ENCODE measurements at places on chromosomes 2 and 18.

DNA sequence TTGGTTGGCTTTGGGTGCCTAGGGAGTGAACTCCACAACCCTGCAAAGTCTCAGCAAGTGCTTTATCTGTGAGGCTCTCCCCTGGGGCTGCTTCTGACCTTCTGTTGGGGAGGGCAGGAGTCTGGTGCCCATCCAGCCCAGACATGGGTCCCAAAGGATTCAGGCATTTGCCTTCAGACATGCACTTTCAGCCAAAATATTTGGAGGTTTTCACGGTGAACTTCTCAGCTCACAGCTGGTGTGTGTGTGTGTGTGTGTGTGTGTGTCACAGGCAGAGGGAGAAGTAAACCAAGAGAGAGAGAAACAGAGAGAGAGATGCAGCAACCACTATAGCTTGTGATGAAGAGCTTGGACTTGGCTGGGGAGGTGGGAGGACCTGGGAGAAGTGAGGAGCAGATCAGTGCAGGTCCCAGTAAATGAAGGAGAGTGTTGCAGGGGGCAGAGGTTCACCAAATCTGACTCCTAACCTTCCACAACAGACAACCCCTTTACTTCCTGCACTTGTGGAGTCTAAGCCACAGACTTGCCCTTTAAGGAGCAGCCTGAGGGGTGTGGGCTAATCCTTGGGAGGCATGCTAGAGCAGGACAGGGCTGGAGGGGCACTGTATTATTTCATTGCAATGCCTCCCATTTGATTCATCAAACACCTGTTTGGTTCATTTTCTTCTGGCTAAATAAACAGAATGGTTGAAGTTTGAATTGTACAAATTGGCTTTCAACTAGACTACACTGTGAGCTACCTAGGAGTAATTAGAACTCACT is 14.1 kb downstream of the SLC9A4 start:
- DNase-seq: no peak

GRCh38 chr2:128347701-128348539 is 29.3 kb upstream of the HS6ST1 start:
- no peak for DNase-seq

DNA sequence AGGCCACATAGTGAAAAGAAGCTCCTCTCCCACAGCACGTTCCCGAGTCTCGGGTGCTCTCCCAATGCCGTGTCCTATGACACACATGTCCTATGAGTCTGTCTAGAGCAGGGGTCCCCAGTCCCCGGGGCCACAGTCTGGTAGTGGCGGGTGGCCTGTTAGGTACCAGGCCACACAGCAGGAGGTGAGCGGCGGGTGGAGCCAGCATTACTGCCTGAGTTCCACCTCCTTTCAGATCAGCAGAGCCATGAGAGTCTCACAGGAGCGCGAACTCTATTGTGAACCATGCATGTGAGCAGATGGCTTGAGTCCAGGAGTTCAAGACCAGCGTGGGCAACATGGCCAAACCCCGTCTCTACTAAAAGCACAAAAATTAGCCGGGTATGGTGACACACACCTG is 112.6 kb downstream of the ZBTB7C start:
- no peak for DNase-seq

- DNase-seq: no peak
These were observed 418.5 kb upstream of the CNTNAP5 start for GRCh38 chr2:123606631-123607030.

- no peak for DNase-seq
These were observed 92.7 kb upstream of the ETAA1 start for GRCh38 chr2:67304300-67304890.

GRCh38 chr18:54284981-54285785 is 15.9 kb downstream of the POLI start:
- peak; percentile 51 for DNase-seq

GRCh38 chr2:241237047-241237446 is 48.6 kb downstream of the ANO7 start:
- DNase-seq: no peak

GRCh38 chr18:8081872-8082553 is 514.9 kb downstream of the PTPRM start:
- DNase-seq: no peak

DNA sequence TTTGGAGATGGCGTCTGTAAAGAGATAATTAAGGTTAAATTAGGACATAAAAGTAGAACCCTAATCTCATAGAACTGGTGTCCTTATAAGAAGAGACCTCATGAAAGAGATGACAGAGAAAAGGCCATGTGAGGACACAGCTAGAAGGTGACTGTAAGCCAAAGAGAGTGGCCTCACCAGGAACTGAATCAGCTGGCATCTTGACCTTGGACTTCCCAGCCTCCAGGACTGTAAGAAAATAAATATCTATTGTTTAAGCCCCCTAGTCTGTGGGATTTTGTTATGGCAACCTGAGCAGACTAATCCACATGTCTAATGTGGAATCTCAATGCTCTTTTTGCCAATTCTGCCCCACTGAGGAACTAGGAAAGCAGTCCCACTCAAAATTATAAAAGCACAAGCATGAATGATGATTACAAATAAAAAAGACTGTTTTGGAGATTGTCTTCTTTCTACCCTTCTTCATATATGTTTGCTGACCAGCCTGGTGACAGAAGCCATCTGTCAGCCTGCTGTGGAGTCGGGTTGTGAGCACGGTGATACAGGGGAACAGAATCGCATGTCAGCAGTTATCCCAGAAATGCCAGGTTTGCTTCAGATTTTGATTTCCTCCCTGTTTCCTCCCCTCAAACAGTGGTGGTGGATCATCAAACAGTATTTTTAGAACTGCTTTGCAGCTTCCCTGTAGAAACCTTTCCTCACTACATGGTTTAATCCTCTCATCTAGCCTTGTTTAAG is 54.2 kb downstream of the INPP4A start:
- DNase-seq: no peak

DNA sequence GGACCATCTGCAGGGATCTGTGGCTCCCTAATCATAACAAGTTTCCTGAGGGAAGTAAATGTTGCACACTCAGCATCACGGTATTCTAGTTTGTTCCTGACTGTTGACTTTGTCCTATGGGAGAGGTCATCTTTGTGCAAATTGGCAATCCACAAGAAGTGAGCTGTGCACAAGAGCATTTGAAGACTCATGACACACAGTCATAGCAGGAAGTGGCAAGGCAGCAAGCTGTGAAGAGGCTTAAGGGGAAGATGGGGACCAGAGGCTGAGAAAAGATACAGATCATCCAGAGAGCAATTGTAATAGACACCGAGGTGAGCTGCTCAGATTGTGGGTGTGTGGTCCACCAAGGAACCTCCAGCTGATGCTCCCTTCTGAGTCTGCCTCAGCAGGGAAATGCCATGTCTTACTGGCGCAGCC is 2.7 kb downstream of the TNP1 start:
- no peak for DNase-seq

GRCh38 chr2:148305476-148305875 is 284.6 kb downstream of the MBD5 start:
- no peak for DNase-seq

GRCh38 chr2:100376836-100377235 is 40.6 kb downstream of the CHST10 start:
- DNase-seq: no peak

DNA sequence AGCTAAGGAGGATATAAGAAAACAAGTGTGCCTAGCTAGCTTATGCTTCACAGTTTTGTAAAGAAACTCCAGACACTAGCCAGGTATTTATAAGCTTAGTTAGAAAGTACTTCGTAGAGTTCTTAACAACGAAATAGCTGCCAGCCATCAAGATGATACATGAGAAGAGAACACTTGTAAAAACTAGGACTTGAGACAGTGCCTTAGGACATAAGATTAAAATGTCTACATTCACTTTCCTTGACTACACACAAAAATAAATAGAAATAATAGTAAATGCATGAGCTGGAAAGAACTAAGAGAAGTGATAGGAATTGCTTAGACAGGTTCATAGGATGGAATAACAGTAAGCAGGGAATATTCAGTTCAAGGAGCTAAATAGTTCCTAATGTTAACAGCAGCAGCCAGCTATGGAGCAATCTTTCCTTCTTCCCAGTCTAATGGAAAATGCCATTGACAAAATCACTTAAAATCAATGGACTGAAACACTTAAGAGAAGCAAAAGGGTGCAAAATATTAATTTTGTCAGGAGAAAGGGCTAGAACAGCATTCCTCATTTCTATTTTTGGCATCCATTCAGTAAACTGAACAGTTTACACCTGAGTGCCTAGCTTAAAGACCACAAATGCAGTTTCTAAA is 186.6 kb downstream of the PDE11A start:
- no peak for DNase-seq

DNA sequence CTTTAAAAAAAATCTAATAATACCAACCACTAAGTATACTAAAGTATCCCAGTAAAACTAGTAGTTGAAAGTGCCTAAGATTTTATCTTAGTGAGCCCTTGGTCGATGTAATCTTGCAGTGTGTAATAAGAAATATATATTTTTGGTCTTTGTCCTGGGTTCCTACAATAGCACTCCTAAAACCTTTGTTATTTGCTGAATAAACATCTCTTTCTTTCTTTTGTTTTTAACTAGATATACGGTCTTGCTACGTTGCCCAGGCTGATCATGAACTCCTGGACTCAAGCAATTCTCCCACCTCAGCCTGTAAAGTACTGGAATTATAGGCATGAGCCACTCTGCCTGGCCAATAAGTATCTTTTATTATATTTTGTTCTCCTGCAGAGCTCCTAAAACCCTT is 2.4 kb upstream of the TP53I3 start:
- no peak for DNase-seq

GRCh38 chr18:79585395-79586370 is 93.9 kb upstream of the CTDP1 start:
- no peak for DNase-seq

GRCh38 chr2:34815052-34815741 is 1216.1 kb upstream of the FAM98A start:
- DNase-seq: no peak

DNA sequence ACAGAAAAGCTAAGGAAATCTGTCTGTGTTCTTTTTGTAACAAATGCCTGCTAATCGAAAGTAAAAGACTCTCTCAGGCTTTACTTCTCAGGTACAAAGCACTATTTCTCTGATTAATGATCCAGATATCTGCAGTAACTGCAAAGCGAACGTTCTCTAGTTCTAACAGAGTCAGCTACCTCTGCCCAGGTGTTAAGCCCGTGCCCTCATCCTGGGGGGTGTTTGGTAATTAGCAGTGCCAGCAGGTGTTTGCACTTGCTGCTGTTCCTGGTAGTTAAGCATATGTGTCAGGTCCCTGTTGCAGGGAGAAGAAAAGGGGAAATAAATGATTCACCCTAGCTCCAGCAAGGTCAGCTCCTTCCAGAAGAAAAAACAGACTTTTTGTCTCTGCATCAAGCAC is 58.8 kb upstream of the CRIM1 start:
- DNase-seq: no peak

GRCh38 chr2:11562476-11562875 is 28.6 kb downstream of the GREB1 start:
- DNase-seq: no peak

GRCh38 chr2:168685600-168686451 is 116.6 kb upstream of the NOSTRIN start:
- no peak for DNase-seq

DNA sequence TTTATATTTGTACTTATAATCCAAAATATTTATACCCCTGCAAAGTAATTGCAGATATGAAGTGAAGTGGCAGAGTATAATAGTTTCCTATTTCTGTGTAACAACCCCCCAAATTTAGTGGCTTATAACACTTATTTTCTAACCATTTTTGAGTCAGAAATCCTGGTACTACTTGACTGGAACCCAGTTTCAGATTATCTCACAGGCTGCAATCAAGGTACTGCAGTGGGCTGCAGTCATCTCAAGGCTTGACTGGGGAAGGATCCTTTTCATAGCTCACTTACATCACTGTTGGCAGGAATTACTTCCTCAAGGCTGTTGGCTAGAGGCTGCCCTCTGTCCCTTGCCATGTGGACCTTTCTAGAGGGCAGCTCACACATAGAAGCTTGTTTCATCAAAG is 558.2 kb upstream of the PKDCC start:
- DNase-seq: no peak

GRCh38 chr18:46050268-46050667 is 21.8 kb downstream of the PSTPIP2 start:
- DNase-seq: no peak

DNA sequence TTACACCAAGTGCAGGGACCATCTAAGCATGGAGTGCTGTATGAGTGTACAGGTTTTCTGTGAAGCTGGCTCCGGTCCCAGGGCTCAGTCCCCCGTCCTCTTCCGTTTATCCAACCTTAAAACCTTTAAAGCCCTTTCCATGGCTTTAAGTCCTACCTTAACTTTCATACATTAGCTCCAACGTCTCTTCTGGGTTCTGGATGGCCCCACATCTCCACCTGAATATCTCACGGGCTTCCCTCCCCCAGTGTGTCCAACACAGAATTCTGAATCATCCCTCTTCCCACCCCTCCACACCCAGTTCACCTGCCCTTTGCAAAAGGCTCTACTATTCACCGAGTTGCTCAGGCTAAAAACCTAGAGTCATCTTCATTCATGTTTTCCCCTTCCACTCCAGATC is 12.8 kb downstream of the ARHGAP25 start:
- no peak for DNase-seq

DNA sequence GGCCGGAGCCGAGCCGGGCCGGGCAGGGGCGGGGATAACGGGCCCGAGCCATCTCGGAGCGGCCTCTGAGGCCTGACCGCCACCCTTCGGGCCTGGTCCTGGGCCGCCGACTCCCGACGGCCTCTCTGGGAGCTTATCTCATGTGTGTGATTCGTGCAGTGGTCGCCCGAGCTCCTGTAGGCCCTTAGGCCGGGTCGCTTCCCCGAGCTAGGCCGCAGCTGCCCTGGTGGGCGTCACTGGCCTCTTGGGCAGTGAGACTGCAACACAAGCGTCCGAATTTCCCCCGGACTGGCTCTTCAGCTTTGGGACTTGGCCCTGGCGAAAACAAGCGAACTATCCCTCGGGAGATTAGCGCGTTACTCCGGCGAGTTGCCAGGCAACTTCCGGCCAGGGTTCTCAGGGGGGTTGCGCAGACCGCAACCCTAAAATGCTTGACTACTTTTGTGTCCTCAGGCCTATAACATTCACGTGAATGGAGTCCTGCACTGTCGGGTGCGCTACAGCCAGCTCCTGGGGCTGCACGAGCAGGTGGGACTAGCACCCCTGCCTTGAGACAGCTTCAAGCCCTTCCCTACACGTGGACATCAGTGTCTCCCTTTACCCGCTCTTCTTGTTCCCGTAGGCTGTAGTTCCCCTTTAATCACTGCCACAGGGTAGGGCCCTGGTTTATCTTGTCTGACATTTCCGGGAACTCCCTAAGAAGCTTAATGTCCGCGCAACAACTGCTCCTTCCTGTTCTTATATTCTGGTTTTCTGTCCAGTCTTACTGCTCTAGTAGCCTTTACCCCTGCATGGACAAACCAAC is 602 bp downstream of the SNX17 start:
- DNase-seq: peak; percentile 28

DNA sequence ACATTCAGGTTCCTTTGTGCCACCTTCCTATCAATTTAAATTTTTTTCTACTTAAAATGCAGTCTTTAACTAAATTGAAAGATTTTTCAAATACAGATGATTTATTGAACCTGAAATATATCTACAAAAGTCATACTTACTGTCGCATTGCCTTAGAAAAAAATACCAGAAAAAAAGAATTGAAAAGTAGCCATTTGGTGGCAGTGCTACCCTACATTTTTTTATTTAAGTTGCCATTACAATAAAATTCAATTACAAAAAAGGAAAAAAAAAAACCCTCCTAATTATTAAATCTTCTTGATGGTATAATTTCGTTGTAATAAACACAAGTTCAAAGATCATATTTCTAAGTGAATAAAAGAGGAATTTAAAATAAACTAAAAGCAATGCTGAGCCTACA is 43.4 kb downstream of the DSC3 start:
- no peak for DNase-seq

- DNase-seq: no peak
These were observed 222.4 kb upstream of the RAB12 start for GRCh38 chr18:8386669-8387380.
